Stomach (tissue), 19 donors: ENCODE measurements at places on chromosomes 5 and 9. TPM values are rescaled to one million over a fixed set of nuclear protein-coding genes. Genes with fewer than 3 reads are reported as not detected.

The GRXCR2 gene
- total RNA-seq = not detected

The SMIM3 gene
- 15.6 TPM for total RNA-seq

The RANBP6 gene
- 30.3 TPM for total RNA-seq

The GABRA1 gene
- total RNA-seq = 0.92 TPM

The PCA3 gene
- not detected for total RNA-seq

The ANAPC2 gene
- total RNA-seq = 36.8 TPM

The OBP2B gene
- total RNA-seq = not detected

The FCN2 gene
- total RNA-seq = not detected

The TERT gene
- not detected for total RNA-seq

The MEIKIN gene
- total RNA-seq = not detected

The BTNL9 gene
- 19.1 TPM for total RNA-seq

The ACOT12 gene
- total RNA-seq = not detected

The TRIM7 gene
- total RNA-seq = 0.45 TPM

The SH2D3C gene
- 1.8 TPM for total RNA-seq

DNA sequence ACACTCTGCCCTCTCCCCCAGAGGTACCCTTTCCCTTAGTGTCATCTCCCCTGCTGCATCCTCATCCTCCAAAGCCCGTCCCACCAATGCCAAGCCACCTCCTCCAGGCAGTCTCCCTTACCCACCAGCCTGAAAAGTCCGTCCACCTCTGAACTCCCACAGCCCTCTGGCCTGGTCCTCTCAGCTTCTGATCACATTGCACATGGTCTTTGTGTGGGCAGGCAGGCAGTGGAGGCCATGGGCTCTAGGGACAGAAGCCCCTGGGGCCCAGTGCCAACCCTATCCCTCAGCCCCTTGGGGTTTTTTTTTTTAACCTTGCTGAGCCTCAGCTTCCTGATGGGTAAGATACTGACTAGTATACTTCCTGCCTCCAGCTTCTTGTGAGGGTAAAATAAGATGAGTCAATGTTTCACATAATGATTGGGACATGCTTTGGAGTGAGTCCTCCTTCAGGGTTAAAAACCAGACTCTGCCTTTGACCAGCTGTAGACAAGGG, 19.4 kb downstream of the CSF1R start:
- DNase-seq = no peak

- DNase-seq = no peak
Observed at GRCh38 chr5:150785950-150786349, 7.4 kb downstream of the SMIM3 start.

- no peak for DNase-seq
Observed at GRCh38 chr9:130188860-130189481, 16.8 kb downstream of the NCS1 start.

GRCh38 chr5:64765804-64766504, 2.5 kb downstream of the SREK1IP1 start:
- no peak for DNase-seq

- no peak for DNase-seq
Observed at GRCh38 chr9:98010445-98010844, 27.3 kb downstream of the ANP32B start.

GRCh38 chr5:168528521-168529373, at the start of gene FBLL1:
Gene FBLL1, plus strand, starts transcription at chr5:168529305. Its CDS starts 200 bp downstream, at chr5:168529505.
- DNase-seq = peak; percentile 80

GRCh38 chr5:123007182-123007581, 29.3 kb downstream of the PPIC start:
- DNase-seq = no peak

DNA sequence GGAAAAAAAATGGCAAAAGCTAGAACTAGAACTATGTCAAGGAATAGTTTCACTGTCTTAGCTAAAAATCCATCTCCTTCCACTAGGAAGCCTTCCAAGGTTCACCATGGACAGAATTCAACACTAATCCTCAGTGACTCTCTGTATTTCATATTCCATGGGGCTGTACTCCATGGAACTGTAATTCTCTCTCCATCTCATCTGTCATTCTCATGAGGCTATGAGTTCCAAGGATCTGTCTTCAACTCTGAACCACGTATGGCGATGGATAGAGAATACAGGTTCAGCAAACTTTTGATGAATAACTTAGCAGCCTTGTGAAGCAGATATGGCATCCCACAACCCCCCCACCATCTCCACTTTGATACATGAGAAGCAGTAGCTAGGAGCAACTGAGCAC, 184.0 kb downstream of the SPOCK1 start:
- DNase-seq = no peak

GRCh38 chr9:68555437-68556150, 14.9 kb upstream of the TMEM252 start:
- no peak for DNase-seq

GRCh38 chr5:80987078-80987766, 27.1 kb downstream of the RASGRF2 start:
- DNase-seq = no peak

- DNase-seq = no peak
Observed at GRCh38 chr9:112532427-112532826, 45.8 kb downstream of the KIAA1958 start.

GRCh38 chr5:158287643-158288271, 428.8 kb upstream of the CLINT1 start:
- DNase-seq = no peak

DNA sequence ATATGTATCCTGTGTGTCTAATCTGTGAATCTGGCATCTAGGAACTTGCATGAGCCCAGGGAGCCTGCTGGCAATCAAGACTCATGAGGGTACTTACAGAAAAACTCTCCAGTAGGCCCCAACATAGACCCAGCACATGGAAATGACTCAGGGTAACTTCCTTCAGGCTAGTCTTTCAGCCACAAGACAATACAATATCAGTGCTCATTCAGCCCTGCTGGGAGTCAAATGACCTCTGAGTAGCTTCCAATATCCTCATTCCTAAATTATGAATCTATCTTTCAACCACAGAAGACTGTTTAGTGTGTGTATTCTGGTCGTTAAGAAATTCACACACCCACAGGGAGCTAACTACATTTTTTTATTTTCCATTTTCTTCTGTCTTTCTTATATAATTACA, 1273.0 kb downstream of the EFNA5 start:
- no peak for DNase-seq

DNA sequence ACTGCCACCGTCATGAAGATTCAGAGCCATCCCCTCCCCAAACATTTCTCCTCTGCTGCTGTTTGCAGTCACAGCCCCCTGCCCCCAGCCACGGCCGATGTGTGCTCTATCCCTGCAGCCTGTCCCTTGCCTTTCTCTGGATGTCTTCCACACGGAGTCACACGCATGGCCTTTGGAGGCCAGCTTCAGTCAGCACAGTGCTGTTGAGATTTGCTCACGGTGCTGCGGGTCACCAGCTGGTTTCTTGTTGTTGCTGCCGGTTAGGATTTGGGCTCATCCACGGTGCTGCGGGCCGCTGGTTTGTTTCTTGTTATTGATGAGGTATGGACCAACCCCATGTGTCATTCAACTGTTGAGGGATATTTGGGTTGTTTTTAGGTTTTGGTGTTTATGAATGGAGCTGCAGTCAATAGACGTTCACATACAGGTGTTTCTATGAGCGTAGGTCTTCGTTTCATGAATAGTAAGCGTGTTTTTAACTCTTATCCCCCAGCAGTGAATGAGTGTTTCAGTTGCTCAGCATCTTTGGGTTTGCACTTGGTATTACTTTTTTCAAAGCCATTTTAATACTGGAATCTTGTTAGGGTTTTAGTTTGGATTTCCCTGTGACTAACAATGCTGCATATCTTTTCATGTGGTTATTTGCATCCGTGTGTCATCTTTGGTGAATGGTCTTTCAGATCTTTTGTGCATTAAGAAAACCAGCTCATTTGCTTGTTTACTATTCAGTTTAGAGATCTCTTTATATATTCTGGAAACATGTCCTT, 57.6 kb downstream of the AHRR start:
- no peak for DNase-seq

- no peak for DNase-seq
Observed at GRCh38 chr5:29367176-29367833, 1826.2 kb upstream of the CDH6 start.

DNA sequence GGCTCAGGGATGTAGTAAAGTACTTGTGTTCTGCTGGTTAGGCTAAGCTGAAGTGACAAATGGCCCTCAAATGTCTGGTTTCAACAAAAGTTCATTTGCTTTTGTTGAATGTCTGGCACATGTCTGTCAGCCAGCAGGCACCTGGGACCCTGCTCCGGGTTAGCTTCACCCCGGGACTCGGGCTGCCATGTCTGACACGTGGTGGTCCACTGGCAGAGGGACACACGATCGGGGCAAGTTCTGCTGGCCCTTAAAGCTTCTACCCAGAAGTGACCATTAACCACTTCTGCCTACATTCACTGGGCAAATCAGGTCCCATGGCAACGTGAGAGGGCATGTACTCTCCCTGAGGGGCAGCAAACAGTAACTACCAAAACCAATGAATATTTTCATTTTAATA, 23.8 kb downstream of the POLR1E start:
- DNase-seq = no peak

DNA sequence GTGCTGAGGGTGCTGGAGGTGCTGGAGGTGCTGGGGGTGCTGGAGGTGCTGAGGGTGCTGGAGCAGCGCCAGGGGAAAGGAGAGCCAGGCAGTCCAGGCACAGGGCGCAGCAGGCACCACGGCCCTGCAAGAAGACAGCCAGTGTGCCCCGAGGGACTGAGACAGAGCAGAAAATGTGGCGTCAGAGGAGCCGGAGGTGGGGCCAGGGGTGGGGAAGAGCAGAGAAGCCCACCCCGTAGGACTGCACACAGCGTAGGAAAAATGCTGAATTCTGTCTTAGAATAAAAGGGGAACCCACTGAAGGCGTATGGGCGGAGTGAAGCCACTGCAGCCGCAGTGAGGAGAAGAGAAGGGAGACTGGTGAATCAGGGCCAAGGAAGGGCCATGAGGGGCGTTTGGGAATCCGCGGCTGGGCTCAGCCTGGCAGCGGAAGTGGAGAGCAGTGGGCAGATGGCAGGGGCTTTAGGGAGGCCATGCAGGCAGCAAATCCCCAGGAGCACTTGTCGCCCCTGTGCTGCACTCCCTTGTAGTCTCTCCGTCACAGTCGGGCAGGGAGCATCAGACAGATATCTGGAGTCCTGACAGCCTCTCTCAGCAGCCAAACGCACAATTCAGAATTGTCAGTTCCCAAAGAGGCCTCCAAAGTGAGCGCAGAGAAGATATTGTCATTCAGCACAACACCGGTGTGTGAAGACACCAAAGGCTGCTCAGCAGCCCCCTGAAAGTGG, 35.9 kb upstream of the LECT2 start:
- DNase-seq = peak; percentile 23

GRCh38 chr9:127154003-127154389, 31.6 kb upstream of the ANGPTL2 start:
- DNase-seq = no peak

DNA sequence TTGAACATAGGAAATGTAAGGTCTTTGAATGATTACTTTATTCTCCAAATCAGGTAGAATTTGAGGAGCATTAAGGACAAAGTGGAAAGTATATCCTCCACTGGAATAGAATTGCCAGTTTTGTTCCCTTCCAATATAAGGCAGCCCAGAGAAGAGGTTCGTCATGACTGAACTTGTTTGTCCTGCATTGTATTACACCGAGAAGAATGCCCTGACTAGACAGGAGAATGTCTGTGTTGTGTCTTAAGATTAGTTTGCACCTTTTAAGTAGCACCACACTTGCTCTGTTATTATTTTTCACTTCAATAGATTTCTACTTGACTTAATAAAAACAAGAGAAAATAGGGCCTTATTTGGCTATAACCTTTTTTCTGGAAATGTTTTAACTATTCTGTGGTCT, 586.2 kb upstream of the PTGER4 start:
- DNase-seq = no peak

- DNase-seq = no peak
Observed at GRCh38 chr5:75335952-75336614, 937 bp upstream of the HMGCR start.

GRCh38 chr5:39274398-39275085, 55.2 kb upstream of the FYB1 start:
- no peak for DNase-seq

- no peak for DNase-seq
Observed at GRCh38 chr5:139492700-139493192, 10.2 kb upstream of the STING1 start.

DNA sequence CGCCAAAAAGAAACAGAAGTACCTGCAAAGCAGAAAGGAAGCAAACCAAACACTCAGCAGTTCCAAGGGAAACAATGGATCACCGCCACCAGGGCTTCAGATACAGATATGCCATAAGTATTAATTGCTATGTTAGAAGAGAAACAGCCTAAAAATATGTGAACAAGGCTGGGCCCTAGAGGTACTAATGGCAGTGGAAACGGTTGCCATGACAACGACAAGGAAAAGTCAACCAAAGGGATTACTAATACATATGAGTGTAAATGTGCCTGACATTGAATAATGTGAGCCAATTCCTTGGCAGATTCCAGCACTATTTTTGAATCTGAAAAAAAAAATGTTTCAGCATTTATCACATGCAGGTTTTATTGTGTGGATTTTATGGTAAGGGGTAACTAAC, 75.0 kb downstream of the CAVIN4 start:
- DNase-seq = peak; percentile 7

- no peak for DNase-seq
Observed at GRCh38 chr5:78533356-78533755, 115.2 kb downstream of the LHFPL2 start.

- no peak for DNase-seq
Observed at GRCh38 chr5:10699987-10700386, 61.0 kb downstream of the DAP start.

DNA sequence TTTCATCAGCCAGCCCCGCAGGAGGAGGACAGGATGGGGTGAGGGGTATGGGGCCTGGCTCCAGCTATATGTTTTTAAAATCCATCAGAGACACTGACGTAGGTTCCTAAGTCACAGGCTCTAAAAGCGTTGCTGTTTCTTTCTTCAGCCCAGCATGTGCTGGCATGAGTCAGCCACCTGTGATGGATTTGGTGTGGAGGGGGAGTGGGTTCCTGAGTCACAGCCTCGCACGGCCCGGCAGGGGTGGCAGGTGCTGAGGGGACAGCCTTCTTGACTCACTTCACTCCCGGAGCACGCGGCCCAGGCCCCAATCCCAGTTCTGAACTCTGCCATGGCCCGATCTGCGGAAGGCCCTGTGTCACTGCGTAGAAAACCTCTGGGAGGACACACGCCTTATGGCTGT, 38.8 kb upstream of the RPL26L1 start:
- DNase-seq = peak; percentile 66

GRCh38 chr9:87594194-87594593, 96.5 kb downstream of the DAPK1 start:
- DNase-seq = peak; percentile 46
